Stimulated activated CD4-positive, alpha-beta T cell treated with anti-CD3 and anti-CD28 coated beads, Interleukin-15, amount 100 ng/mL, for 24 hours (primary cell): ENCODE measurements at places on chromosomes 1 and 21.

DNA sequence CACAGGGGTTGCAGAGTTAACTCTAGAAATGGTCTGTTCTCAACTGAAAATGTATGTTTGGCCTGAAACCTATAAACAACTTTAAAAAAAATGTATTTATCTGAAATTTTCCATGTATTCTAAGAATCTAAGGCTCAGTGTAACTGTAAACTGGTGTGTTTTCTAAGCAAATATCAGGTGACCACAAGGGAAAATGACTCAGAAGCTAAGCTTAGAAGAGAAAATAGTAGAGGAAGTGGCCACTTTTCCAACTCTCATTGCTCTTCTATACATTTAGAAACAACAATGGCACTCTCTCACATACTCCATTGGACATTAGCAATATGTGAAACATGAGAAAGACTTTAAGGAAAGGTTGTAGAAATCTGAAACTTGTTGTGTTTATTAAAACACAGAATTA lies 7.5 kb downstream of the TNFSF18 start:
- DNase-seq, result no peak

DNA sequence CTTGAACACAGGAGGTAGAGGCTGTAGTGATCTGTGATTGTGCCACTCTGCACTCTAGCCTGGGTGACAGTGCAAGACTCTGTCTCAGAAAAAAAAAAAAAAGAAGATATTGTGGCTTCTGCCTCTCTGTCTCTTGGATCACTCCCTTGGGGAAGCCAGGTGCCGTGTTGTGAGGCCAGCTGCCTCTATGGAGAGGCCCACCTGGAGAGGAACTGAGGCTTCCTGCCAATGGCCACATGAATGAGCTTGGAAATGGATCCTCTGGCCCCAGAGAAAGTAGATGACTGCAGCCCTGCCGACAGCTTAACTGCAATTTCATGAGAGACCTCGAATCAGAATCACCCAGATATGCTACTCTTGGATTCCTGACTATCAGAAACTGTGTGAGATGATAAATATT lies 19.7 kb upstream of the AK2 start:
- DNase-seq, result no peak

GRCh38 chr1:56526571-56527174 lies 52.7 kb downstream of the PLPP3 start:
- no peak for DNase-seq

- no peak for DNase-seq
Observed at GRCh38 chr1:203807196-203807595, 11.8 kb downstream of the ZBED6 start.

- DNase-seq, result peak; percentile 38
Observed at GRCh38 chr1:161727256-161727924, 6.0 kb downstream of the FCRLB start.

DNA sequence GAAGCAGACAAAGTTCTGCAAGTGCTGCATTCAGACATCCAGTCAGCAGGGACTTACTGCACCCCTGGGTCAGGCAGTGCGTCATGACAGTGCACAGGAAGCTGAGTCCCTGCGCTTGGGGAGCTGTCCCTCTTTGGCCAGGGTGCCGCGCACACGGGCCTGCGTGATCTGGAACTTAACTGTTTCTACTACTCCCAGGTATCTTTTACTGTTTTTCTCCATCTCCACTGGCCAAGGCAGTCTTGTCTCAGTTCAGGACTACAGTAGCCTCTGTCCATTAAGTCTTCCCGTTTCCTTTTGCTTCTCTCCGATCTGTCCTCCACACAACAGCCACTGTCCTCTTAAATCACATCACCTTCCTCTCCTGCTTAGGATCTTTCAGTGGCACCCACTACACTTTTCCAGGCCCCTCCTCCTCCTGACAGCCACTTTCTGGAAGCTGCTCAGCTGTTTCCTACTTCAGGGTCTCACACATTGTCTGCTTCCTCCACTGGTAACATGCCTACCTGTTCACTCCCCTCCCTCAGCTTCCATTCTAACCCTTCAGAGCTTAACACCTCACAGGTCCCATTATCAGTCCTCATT lies 15.9 kb downstream of the ERRFI1 start:
- no peak for DNase-seq

DNA sequence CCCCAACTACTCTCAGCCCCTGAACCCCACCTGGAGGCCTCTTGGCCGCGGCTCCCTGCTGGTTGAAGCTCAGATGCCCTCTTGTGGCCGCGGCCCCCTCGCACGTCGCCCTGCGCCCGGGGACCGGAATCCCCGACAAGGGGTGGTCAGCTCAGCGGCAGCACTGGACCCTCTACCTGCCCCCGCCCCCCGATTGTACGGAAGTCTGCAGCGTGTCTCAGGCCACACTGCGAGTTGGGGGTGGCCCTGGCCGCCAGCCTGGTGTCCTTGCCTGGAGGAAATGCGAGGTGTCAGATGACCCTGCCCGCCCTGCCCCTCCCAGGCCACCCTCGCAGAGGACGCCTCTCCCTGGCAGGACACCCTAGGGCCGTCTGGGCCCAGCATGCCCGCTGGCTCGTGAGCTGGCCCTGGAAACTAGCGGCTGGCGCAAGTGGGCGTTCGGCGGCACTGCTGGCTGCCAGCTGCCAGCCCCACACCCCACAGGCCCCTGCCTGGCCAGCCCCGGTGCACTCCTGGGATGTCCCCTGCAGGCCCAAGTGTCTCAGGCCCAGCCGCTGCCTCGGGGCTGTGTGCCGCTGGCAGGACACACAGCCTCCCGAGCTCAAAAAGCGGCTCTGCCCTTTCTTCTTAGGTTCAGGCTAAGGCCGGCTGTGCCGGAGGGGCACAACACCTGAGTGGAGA lies 60.8 kb downstream of the EDN2 start:
- DNase-seq, result peak; percentile 17
